ENCODE measurements at places on chromosomes 2 and 18.
A peak's percentile ranks its signal among the peaks of the same experiment; 100 is the strongest.

- no peak for DNase-seq
Measured at GRCh38 chr18:421247-422155, 79.0 kb downstream of the COLEC12 start.

DNA sequence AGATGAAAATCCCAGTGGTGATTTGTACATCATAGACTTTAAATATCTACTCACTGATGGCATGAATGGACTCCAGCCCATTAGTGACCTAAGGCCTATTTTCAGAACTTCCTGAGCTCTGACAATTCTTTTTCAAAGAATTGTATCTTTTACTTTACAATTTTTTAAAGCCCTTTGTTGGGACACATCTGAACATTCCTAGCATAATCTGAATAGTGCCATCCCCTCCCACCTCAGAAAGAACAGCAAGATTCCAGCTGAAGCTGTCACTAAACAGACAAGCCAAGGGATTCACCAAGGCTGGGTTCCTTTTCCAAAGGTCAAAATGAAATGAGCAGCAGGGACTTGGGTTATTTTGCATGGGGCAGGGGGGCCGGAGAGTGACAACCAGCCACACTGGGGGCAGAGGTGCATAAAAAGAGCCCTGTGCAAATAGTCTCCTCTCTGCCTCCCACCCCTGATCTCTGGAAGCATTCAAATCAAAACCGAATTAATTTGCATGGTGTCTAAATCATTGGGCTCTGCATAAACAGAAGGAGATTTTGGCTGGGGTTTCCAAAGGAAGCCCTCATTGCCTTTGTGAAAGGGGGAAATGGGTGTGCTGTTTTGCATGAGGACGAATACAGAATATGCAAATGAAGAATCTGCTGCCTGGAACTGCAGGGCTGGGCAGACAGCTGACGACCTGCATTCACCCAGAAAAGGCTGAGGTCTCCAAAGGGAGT is 17.2 kb downstream of the EPHA4 start:
- DNase-seq: no peak

DNA sequence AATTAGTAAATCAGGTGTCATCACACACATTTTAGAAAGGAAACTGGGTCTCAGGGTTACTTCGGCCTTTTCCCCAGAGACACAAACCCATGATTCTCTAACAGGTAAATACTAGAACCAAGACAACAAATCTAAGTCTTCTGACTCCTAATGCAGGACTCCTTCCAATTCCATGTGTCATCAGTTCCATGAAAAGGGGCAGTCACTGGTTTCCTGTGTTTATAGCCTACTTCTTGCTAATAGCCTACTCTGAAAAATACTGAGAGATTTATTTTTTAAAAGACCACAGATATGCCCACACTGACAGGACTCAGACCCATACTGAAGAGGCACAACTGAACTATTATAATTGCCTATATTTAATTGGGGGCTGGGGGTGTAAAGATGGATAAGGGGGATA is 33.0 kb downstream of the RAB1A start:
- DNase-seq: no peak

DNA sequence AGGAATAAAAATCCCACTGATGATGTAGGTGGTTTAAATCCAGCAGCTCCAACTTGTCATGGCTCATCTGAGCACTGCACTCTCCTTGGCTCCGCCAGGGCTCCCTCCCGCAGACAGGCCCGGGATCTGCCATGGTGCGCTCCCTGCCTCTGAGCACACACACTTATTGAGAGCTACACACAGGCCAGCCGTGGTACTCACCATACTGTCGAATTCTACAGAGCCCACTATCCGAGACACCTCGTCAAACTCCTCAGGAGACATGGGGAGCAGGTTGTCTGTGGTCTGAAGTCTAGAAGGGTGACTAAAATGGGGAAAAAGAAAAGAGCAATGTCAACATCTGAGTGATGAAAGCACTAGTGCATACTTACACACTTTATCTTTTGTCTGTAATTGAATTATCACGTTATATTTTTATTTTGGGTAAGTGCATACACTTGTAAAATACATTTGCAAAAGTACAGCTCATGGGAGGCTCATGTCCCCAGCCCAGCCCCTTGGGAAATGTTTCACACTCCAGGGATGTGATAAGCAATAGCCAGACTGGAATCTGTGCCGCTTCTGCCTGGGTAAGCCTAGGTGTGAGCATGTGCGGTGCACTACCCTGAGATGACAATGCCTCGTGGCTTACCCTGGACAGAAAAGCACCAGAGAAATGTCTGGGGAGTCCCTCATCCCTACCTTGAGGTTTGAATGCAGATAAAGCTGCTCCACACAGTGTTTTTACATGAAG is 39.2 kb downstream of the STAT1 start:
- DNase-seq: no peak

DNA sequence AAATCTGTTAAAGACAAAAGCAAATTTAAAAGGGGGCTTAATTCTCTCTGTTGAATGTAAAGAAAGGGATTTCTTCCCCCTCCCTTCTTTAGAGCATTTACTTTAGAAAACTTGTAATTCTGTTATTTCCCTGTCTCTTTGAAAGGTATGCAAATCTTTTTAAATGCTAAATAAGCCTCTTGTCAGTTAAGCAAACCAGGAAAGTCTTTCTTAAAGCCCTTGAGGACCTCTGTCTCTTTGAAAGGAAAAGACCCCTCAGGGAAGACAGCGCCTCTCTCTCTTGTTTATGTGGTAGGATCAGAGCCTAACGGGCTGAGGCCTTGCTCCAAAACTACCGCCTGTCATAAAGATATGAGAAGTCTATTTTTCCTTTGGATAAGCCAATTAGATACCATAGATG is 139.9 kb upstream of the CDH7 start:
- DNase-seq: no peak

DNA sequence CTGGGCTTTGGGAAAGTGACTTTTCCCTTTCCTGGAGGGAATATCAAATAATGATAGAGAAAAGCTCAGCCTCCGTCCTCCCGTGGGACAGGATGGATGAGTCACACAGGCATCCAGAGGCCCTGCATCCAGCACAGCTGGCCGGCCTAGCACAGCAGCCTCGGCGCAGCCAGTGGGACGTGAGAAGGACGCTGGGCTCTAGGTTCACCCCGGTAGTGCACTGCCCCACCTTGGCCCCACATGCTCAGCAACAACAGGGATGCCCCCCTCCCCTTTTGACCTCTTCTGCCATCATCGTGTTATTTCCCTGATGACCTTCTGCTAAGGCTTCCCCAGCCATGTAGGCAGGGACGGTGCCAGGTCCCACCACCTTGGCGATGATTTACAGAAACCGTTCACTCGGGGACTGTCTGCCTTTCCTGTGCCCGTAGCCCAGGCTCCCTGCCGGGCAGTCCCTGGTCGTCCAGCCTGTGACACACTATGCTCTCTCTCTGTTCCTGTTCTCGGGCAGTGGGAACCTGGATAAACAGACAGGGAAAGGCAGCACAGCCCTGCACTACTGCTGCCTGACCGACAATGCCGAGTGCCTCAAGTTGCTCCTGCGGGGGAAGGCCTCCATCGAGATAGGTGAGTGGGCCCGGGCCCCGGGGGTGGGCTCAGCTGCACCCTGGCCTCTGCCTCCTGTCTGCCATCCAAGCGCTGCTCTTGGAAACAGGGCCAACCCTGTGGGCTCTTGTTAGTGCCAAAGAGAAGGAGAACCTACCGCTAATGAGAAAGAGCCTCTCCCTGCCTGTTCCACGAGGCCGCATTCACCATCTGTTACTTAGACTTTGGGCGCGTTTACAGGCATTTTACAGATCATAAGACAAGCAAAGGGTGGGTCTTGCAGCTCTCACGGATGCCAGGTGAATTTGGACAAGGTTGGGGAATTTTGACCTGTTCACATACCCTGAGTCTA is 44.6 kb downstream of the ITGB1BP1 start:
- no peak for DNase-seq

DNA sequence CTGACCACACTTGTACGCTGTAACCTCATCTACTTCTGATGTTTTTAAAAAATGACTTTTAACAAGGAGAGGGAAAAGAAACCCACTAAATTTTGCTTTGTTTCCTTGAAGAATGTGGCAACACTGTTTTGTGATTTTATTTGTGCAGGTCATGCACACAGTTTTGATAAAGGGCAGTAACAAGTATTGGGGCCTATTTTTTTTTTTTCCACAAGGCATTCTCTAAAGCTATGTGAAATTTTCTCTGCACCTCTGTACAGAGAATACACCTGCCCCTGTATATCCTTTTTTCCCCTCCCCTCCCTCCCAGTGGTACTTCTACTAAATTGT is 2.1 kb downstream of the RHOB start:
- no peak for DNase-seq

DNA sequence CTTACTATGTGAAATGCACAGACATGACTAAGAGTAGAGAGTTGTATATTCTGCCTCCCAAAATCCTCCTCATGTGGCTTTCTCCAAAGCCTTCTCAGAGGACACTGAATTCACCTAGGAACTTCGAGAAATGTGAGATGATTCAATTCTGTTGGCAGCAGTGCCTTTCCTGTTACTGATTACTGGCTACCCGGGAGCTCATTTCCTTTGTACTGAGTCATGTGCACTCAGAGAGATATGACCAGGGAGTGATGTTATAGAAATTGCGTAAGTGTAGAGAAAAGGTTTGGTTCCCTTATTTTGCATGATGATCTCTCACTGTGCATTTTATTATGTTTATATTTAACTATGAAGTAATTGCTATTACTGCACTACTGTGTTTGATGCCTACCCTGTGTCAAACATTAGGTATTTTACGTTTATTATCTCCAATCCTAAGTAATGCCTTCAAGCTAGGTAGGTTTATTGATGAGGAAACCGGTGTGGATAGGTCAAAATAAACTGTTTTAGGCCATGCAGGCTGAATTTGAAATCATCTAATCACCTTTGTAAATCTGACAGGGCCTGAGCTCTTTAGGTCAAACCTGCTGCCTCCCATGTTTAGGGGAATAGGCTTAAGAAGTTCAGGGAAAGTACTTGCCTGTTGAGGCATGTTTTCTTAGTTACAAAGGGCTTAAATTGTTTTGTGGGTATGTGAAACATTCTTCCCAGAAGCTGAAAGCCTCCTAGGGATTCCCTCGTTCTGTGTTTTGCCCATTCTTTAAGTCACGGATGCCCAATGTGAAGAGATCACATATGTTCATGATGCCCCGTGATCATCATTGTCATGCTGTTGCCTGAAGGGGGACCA is 86.8 kb downstream of the FMNL2 start:
- no peak for DNase-seq

- DNase-seq: no peak
Measured at GRCh38 chr18:9757827-9758621, 49.9 kb downstream of the RAB31 start.

DNA sequence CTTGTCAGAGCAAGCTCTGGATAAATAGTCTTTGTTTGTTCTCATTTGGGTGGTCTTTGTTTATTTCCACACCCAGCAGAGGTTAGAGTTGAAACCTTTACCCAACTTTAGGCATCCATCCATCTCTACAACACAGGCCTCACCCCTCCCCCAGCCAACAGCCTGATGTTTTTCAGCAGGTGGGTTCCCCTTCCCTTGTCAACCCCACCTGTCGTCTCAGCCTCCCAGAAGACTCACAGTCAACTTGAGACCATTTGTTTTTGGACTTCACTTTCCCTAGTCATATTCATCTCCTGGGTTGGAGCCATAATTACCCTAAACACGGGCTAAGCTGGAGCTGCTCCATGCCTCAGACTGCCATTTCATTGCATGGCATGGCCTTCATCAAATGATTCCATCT is 31.7 kb upstream of the IL36G start:
- no peak for DNase-seq

DNA sequence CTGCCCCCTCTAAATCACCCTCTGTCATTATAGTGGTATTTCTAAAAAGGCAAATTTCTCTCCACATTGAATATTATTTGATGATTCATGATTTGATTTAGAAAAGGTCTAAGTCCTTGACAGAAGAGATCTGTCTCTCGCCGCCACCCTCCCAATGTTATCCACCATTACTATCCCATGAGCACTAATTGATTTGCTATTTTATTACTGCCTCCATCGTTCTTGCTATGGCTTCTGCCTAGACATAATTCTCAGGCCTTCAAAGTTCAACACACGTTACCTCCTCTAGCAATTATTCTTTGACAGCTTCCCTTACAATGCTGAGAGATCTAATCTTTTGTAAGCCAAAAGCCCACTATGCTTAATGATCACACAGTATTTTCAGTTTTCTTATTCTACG is 507.0 kb upstream of the CHAC2 start:
- DNase-seq: no peak

DNA sequence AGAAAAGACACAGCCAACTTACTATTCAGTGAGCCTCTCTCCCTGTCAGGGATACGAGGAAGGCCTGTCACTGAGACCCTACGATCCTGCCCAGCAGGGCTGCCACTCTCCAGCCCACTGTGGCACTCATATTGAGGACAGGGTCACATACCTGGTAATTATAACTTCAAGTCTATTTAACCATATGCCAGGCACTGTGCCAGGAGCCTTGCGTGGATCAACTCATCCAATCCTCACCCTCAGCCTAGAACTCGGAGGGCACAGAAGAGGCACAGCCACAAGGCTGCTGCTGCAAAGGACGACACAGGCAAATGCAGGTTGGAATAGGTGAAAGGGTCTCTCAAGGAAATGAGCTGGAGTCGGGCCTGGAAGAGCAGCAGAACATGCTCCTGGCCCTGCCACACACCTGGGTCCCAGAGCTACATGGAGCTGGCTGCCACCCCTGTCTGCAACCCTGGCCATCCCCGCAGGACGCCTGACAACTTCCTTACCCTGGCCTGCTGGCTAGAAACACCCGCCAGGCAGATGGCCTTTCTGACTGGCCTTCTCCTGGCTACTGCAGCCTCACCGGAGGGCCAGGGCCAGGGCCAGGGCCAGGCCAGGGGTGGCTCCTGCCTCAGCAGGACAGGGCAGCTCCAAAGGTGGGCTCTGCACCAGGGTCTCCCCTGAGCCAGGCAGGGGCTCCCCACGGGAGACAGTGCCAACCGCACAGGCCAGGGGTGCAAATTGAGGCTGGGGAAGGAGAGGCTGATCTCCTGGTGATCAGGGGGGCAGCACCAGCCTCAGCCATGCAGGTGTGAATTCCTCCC is 32.1 kb upstream of the SLC66A3 start:
- no peak for DNase-seq

DNA sequence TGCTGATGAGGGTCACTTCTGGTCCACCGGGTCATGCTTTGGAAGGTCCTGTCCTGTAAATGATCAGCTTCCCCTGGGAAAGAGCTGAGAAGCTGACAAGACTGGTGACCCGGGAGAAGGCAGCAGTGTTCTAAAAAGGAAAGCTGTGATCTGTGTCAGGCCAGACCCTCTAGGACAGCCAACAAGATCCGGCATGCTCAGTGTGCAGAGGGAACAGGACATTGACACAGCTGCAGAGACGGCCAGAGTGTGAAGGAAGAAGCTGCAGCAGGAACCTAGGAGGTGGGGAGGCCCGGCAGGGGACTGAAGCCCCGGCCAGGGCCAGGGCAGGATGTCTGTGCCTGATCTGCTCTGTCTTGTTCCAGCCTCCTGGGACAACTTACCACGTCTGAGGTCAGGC is 372.7 kb upstream of the ID2 start:
- no peak for DNase-seq

DNA sequence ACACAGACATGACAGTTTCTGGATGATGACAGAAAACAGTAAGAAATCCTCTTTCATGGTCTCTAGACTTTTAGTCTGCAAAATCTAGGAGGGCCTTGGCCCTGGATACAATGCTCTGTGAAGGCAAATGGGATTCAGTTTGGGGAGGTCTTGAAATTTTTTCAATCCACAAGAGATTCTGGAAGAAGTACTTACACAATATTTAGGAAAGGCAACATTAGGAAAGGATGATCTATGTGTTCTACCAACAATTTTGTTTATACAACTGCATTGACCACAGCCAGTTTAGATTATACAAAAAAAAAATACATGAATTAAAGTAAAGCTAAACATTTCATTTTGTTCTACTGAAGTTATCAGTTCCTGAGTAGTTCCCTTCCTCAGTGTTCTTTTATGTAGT is 208.0 kb downstream of the SRBD1 start:
- no peak for DNase-seq

- DNase-seq: peak; percentile 60
Measured at GRCh38 chr2:128348701-128349100, 30.0 kb upstream of the HS6ST1 start.

Data from vagina (tissue), 2 donors.